ENCODE measurements at places on chromosomes 3 and 15.

GRCh38 chr3:43001094-43001553, 22.0 kb downstream of the GASK1A start:
- peak; percentile 83 for DNase-seq

- DNase-seq: no peak
Observed at GRCh38 chr3:171729452-171730334, 80.6 kb downstream of the PLD1 start.

- DNase-seq: no peak
Observed at GRCh38 chr3:148828136-148828690, 602 bp downstream of the CPB1 start.

DNA sequence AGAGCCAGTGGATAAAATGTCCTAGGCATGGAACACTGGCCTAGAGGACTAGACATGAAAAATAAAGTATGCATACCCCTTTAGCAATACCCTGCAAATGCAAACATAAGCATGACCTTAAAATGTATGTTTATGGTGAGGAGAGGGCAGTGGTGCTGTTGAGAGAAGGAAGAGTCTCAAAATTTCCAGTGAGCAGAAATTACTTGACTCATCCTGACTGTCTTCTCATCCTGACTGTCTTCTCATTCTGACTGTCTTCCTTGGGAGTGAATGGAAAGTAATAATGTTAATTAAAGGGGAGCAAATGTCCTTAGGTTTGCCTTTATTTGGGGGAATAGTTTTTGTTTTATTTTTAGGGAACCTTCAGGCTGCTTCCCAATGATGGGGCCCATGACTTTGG, 121.5 kb upstream of the GALNT15 start:
- DNase-seq: no peak

GRCh38 chr3:144351773-144352365, 380.2 kb downstream of the DIPK2A start:
- DNase-seq: no peak

DNA sequence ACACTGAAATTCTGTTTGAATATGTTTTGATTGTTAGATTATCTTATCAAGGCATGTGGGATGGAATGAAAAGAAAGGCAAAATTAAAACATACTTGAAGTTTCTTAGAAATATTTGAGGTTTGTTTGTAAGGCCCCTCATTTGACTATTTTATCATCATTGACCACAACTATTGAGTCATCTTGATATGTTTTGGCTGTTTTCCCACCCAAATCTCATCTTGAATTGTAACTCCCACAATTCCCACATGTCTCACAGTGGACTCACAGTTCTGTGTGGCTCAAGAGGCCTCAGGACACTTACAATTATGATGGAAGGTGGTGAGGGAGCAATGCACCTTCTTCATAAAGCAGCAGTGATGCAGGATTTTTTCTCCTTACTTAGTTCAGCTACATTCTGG, 917.1 kb downstream of the PLOD2 start:
- no peak for DNase-seq

DNA sequence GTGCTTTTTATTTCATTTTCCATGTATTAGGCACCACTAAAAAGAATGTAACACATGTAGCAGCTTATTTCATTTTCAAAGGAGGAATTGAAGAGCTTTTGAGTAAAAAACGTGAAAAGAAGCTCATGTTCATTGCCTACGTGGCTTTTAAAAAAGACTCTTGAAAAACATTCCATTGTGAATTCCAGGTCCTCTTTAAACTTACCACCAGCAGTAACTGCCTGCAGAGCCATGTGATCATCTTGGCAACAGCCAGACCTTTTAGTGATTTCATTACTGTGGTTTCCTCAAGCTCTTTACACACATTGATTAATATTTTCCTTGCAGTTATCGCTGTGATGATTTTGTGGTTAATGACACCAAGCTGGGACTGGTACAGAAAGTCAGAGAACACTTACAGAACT, 43.8 kb upstream of the FBXL22 start:
- DNase-seq: no peak

DNA sequence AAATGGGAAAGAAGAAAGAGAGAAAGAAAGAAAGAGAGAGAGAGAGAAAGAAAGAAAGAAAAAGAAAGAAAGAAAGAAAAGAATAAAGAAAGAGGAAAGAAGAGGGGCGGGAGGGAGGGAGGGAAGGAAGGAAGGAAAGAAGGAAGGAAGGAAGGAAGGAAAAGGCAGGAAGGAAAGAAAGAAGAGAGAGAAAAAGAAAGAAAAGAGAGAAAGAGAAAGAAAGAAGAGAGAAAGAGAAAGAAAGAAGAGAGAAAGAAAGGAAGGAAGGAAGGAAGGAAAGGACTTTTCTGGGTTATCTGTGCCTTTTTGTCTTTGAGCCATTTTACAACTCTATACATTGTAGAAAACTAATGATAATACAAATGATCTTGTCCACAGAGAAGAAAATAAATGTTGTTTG, 136.6 kb upstream of the SMAD3 start:
- DNase-seq: no peak

DNA sequence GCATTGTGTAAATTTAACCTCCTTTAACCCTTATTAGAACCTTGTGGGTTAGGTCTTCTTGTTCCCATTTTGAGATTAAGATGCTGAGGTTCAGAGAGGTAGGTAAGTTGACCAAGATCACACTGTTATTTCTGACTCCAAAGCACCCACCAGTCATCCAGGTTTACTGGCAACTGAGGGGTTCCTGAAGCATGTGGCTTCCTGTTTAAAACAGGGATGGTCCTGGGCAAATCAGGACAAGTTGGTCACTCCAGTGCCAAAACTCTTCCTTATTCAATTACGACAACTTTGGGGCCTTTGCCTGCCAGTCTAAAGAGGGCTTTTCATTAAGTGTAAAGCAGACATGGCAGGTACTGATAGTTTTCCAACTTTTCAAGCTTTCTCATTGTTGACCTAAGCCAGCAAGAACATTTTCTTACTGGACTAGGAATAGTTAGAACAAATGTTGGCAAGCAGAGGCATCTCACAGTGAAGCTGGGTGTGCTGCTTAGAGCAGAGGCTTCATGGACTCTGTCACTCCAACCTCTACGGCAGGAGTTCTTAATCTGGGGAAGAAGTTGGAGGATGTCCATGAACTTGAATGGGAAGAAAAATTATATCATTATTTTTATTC, 149.4 kb upstream of the ADAMTS9 start:
- no peak for DNase-seq

DNA sequence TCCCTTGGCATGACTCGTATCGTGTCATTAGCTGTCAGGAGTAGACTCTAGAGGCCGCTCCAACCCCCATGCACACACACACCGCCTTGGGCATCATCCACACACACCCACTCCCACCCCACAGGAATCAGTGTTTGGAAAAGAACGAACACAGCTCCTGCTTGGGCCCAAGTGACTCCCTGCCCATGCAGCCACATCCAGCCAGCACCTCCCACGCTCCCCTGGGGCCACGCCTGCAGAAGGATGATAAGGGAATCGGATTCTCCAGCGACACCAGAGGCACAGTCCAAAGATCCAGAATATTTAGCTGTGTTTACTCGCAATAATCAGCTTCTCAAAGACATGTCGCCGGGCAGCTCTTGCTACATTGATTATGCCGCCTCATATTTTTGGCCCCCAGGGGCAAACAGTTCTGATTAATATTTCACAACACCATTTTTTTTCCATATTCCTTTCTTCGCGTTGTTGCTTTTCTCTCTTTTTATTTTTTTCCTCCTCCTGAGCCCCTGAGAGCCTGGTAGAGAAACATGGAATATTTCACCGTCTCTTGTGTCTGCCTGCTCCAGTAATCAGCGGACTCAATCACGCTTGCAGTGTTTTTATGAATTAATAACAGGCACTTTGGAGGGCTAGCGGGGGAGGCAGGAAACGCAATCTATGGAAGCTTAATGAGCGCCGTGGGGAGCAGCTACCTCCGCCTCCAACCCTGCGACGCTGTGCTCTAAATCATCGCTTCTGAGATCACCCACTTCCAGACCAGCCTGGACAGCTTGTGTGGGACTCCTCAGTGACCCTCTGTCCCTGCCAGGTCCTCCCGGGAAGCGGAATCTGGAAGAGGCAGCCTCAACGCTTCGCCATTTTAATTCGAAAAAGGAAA, 221.4 kb downstream of the TLE3 start:
- DNase-seq: no peak

GRCh38 chr3:186094696-186095425, 14.0 kb downstream of the ETV5 start:
- DNase-seq: no peak

- DNase-seq: no peak
Observed at GRCh38 chr3:155335724-155336354, 42.4 kb upstream of the STRIT1 start.

DNA sequence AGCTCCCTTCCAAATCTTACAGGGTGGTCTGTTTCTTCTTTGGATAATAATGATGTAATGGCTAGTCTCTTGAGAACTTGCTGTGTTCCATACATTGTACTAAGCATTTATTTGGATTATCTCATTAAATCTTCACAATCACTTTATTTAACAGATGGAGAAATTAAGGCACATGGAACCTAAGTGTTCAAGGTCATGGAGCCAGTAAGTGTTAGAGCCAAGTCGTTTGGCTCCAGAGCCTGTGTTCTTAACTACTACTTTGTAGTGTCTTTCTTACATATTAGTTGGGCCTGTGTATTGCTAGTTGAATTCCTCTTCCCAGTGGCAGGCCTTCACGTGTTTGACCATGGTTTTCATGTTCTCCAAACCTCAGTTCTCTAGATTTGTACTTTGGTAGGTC, 177.8 kb downstream of the ATG7 start:
- no peak for DNase-seq

- no peak for DNase-seq
Observed at GRCh38 chr3:98561727-98562521, 30.1 kb downstream of the GPR15 start.

DNA sequence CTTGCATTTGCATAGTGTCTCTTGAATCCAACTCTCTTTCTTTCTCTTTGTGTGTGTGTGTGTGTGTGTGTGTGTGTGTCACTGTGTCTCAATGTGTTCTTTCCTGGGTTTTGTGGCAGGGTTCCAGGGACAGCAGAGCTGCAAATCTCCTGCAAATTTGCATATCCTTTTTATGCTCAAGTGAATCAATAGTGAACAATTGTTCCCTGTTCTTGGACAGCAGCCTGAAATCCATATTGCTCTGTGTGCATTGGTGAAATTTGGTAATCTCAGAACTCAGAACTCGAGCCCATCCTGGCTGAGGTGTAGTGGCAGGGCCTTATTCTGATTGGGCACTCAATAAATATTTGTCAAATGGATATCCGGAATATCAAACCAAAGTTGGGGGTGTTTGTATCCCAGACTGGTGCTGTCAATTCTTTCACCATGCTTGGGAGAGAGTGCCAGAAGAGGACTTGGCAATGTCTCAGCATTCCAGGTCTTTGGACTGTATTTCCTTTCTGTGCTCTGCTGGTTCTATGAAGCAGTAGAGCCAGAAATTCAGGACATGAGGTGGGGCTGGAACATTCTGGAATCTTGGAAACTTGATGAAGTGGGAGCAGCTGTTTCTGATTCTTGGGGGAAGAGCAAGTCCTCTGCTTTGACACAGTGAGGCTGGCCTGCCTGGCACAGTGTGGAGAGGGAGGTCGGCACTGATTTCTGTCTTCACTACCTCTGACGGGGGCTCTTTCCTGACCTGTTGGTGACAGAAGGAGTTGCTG, 380.6 kb upstream of the C2CD4B start:
- no peak for DNase-seq

- no peak for DNase-seq
Observed at GRCh38 chr3:172355836-172356235, 92.4 kb downstream of the GHSR start.

- no peak for DNase-seq
Observed at GRCh38 chr3:102737353-102737752, 302.5 kb downstream of the ZPLD1 start.

DNA sequence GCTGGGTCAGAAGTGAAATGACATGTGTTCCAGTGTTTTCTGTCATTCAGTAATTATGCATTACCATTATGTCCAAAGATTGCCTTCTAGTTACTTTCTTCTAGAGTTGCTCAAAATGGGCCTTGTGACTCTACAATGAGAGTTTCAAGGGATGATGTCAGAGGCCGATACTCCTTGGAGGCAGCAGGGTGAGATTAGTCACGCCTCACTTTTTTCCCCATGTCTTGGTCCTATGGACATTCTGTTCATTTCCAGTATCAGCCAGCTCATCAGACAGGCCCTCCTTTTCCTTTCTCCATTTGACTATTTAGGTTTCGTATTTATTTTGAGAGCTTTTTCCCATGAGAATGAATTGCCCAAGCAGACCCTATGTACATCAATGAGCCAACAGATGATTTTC, 17.5 kb downstream of the VGLL3 start:
- no peak for DNase-seq

GRCh38 chr3:72957297-72957696, 39.3 kb upstream of the PPP4R2 start:
- no peak for DNase-seq

DNA sequence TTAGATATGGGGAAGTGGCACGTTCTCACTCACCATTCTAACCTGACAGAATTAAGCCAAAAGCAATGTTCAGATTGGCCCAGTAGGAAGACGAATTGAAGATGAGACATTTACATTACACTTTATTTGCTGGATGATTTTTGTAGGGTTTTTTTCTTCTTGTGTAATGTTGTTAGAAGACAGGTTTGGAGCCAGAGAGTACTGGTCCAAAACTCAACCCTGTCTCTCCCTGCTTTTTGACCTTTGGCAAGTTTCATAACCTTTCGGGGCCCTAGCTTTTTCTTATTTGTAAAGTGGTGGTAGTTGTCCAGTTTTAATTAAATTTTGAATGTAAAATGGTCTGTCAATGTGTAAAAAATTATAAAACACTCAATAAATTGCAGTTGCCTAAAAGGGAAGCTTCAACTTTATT, 29.5 kb downstream of the PDE8A start:
- DNase-seq: no peak

GRCh38 chr15:73386886-73387506, 18.2 kb upstream of the HCN4 start:
- no peak for DNase-seq

DNA sequence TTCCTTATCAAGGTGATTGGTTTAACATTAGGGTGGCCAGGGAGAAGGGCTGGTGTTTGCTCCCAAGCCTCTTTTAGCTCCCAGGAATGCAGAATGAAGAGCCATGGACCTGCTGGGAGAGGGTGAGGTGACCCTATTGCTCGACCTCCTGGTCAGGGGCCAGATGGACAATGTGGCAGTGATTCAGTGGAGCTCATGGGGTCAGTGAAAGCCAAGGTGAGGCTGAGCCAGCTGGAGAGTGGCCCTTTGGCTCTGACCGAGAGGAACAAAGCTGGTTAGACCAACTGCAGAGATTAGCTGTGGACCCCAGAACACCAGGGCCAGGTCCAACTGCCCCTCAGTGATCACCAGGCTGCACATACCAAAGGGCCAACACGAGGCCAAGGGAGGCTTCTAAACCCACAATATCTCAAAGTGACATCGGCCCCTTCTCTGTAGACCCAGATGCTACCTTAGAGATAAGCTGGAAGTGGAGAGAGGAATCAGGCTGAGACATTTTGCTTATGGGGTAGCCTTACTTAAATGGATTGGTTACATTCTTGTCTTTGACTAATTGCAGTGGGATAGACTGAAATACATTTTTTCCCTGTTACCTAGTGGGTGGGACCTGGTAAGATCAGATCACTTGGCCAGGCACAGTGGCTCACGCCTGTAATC, 15.8 kb upstream of the BTBD1 start:
- DNase-seq: no peak

All from cerebellar nuclear complex (tissue), 1 donor.